ENCODE measurements at places on chromosomes 1 and 21.

DNA sequence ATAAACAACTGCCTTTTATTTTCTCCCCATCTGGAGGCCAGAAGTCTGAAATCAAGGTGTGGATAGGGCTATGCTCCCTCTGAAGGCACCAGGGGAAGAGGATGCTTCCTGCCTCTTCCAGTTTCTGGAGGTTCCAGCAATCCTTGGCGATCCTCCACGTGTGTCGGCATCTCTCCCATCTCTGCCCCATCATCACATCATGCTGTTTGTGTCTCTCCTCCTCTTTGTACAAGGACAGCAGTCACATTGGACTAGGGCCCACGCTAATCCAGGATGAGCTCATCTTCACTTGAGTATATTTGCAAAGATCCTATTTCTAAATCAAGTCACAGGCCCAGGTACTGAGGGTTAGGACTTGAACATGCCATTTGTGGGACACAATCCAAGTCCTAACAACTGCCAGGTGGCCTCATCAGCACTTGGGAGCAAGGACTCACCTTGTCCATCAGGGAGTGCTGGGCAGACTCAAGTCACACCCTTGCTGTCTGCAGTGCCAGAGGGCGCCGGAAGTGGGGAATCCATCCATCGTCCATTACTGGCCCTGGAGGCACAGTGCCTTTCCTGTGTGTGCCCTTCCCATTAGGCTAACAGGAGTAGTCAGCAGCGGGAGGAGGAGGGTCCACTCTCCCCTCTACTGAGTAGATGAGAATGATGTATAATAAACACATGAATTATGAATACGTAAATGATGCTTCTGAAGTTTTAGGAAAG lies 185.4 kb upstream of the AJAP1 start:
- DNase-seq, result no peak

- no peak for DNase-seq
Measured at GRCh38 chr21:35323947-35324346, 274.8 kb upstream of the RUNX1 start.

DNA sequence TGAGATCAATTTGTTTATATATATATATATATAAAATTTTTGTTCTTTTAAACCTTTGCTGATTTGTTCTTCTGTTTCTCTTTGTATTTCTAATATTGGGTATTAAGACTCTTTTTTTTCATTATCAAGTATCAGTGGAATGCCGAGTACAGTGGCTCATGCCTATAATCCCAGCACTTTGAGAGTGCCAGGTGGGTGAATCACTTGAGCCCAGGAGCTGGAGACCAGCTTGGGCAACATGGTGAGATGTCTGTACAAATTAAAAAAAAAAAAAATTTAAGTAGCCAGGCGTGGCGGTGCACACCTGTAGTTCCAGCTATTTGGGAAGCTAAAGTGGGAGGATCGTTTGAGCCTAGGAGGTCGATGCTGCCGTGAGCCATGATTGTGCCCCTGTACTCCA lies 67.1 kb downstream of the MAST2 start:
- DNase-seq, result no peak

- no peak for DNase-seq
Measured at GRCh38 chr21:33510826-33511225, 19.3 kb upstream of the DNAJC28 start.

DNA sequence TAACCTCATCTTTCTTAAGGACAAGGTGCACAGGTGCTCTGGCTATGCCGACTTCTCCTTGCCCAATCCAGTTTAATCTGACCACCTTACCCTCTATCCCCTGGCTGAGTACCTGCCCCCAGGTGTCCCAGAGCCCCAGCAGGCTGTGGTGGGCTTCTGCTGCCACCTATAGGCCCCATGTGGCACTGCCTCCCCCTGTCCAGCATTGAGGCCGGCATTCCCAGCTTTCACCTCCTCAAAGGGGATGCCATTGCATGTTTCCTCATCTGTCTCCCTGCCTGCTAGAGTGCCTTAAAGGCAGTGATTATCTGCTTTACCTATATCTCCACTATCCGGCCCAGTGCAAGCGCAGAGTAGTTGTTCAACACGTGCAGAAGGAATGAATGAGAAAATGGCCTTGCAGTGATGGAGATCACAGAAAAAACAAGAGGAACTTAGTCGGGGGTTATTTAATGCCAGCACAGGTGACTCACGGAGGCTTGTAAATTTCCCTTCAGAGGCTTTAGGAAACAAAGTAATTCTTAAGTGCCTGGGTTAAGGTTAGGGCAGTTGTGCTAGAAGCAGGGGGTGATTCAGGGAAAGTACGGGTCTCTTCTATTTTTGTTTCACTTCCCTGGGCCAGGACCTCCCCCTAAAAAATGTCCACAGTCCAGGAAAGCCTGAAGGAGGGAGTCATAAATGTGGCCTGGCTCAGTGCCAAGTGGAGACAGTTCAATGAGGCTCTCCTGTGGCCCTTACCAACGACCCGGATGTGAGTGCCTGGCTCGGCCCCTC lies 131.8 kb upstream of the NGF start:
- DNase-seq, result no peak

GRCh38 chr1:2587860-2588571 lies 1.4 kb downstream of the PRXL2B start:
- no peak for DNase-seq

- no peak for DNase-seq
Measured at GRCh38 chr1:95438218-95438948, 204.4 kb downstream of the RWDD3 start.

- no peak for DNase-seq
Measured at GRCh38 chr1:89540406-89540970, 15.9 kb downstream of the LRRC8B start.

- no peak for DNase-seq
Measured at GRCh38 chr1:218667781-218668516, 322.8 kb downstream of the TGFB2 start.

DNA sequence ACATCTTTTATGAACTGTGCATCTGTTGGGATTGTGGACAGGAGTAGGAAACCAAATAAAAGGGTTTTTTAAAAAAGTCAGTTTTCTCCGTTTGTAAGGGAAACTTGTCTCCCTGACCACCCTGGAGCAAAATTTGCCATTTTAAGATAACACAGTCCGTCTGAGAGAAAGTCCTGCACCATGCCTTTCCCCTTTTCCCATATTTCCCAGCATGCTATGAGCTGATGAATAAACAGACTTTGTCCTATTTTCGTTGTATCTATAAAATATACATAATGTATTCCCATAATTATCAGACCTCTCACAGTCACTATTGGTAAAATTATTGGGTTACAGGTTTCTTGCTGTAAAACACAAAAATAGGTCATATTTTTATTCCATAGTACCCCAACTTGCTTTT lies 1.7 kb upstream of the AKT3 start:
- DNase-seq, result peak; percentile 100

- DNase-seq, result no peak
Measured at GRCh38 chr1:183954496-183954895, 83.0 kb downstream of the COLGALT2 start.

- no peak for DNase-seq
Measured at GRCh38 chr1:190277107-190277506, 200.6 kb downstream of the BRINP3 start.

DNA sequence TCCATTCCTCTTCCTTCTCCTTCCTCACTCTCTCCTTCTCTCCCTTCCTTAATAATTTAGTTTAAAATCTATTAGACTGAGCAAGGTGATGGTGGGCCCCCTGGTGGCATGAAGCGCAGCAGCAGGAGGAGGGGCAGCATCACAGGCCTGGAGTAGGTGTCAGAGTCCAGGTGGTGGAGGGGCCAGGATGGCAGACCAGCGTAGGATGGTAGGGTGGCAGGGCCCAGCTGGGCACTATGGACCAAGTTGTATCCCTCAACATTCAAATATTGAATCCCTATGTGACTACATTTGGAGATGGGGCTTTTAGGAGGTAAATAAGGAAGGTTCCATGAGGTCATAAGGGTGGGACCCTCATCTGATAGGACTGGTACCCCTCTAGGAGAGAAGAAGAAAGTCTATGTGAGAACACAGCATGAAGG lies 61.0 kb downstream of the WDR4 start:
- DNase-seq, result peak; percentile 16

- no peak for DNase-seq
Measured at GRCh38 chr1:26539722-26540121, 10.2 kb downstream of the RPS6KA1 start.

DNA sequence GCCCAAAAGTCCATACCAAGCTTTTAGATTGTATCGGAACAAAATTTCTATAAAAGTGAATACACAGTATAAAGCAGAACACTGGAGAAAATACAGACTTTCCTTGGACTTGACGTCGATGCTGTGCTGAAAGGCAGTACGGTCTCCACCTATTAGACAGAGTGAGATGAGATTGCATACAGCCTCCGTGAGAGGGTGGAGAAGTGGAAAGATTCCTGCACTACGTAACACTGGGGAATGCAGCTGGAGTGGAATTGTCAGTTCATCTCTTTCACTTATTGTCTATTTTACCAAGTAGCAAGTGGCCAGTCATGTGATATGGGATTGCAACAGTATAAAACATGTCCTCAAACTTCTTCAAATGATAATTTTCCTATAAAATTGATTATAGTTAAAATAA lies 209.5 kb downstream of the ZP4 start:
- no peak for DNase-seq

Data from NCI-H1694 treated with DMSO at 0.1 percent for 48 hours (cell line).